ENCODE measurements at places on chromosomes 5 and 9.

DNA sequence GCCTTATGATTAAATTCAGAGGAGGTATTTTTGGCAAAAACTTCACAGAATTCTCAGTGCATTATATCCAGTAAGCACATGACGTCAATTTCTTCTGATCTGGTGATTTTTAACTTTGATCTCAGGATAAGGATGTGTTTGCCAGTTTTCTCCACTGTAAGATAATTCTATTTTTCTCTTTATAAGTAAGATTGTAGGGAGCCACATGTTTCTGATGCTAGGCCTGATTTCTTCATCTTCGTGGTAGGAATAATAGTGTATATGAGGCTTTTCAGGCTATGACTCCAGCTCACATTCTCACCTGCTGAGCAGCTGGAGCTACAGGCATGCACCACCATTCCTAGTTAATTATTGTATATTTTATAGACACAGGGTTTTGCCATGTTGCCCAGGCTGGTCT is 32.1 kb upstream of the LMNB1 start:
- no peak overlapping the region for H3K4me3 ChIP-seq
- H3K4me1 ChIP-seq, result peaks cover 16% of the 10 kb centered on the region
- no peak overlapping the region for H3K27ac ChIP-seq
- no peak for DNase-seq
- no peaks in the 10 kb centered on the region for H3K36me3 ChIP-seq

DNA sequence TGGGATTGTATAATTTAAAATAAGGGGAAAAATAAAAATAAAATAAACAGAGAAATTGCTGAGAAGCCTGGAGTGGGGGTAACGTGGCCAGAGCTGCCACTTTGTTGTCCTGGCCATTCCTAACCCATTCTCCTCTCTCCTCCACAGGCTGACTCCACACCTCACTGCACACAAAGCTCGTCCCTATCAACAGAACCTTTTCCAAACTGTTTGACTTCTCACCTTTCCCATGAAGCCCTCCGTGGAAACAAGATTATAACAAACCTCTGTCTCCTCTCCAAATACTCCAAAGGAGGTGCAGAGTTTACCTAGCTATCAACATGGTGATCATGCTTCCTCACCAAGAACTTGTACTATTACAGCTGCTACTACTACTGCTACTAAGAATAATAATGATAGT is 151.1 kb downstream of the GLIS3 start:
- H3K4me3 ChIP-seq, result no peak overlapping the region
- H3K36me3 ChIP-seq, result no peaks in the 10 kb centered on the region
- DNase-seq, result no peak
- no peak overlapping the region for H3K27ac ChIP-seq
- no peaks in the 10 kb centered on the region for H3K27me3 ChIP-seq

DNA sequence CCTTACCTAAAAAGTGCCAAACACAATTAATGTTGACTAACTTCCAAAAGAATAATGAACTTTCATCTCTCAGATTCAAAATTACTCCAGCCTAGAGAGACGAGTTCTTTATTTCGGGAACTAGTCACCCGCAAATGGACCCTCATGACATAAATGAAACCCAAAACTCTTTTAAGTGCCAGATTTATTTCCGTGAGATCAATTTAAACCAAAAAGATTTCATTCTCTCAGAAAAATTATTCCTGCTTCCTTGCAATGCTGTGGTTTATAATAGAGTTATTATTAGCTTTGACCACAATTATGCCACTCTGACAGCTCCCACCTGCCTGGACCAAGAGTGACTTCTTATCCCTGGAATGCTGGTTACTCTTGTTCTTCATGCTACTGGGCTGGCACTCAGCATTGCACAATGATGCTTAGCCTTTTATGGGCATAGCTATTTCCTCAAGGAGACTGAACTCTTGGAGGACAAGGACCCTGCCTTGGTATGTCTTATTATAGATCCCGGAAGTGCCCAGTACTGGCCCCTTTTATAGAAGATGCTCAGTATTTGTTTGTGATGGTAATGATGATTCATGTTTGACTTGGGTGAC is 183.5 kb downstream of the SNX18 start:
- no peak for DNase-seq
- no peak overlapping the region for H3K27ac ChIP-seq
- peaks cover 3% of the 10 kb centered on the region for H3K27me3 ChIP-seq
- H3K36me3 ChIP-seq, result no peaks in the 10 kb centered on the region
- H3K4me3 ChIP-seq, result no peak overlapping the region
- H3K4me1 ChIP-seq, result no peaks in the 10 kb centered on the region

DNA sequence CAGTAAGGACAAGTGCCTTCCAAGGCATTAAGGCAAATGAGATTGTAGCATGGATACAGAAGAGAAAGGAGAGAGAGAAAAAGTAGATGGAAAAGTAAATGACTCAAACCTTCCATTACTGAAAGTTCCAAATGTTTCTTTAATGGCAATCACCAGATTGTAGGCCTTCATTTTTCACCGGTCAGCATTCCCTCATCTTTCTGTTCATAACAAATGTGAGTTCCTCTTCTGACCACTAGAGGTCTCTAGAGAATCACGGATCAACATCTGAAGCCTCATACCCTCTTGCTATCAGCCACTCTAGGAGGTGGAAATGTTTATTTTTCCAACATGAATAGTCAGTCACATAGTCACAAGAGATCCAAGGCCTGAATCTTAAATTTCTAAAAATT is 73.6 kb upstream of the RPS23 start:
- no peak overlapping the region for H3K27ac ChIP-seq
- H3K4me3 ChIP-seq, result no peak overlapping the region

- no peaks in the 10 kb centered on the region for H3K36me3 ChIP-seq
- H3K27ac ChIP-seq, result no peak overlapping the region
- DNase-seq, result no peak
- H3K4me1 ChIP-seq, result no peaks in the 10 kb centered on the region
- H3K27me3 ChIP-seq, result no peaks in the 10 kb centered on the region
These were observed 765.3 kb upstream of the ADAMTS16 start for GRCh38 chr5:4374866-4375265.

DNA sequence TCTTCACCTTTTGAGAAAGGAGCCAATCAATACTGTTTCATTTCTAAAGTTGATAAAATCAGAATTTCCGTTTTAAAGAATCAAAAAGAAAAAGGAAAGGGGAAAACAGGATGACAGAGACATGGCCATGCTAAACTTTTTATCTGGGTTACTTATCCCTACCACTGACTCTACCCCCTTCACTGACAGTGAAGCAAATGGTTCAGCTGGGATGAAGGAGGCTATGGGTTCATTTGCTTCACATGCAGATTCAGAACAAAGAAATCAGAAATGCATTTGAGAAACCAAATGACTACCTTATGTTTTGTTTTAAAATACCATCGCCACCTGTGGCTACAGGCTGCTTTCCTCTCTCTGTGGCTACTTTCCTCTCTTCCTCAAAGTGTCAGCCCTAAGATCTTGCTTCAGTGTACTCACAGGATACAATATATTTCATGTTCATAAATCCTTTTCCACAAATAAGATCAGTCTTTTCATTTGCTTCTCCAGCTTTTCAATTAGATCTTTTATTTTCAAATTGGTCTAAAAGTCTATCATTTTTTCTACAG is 53.3 kb downstream of the LPAR1 start:
- H3K36me3 ChIP-seq, result no peaks in the 10 kb centered on the region
- DNase-seq, result no peak
- H3K4me1 ChIP-seq, result no peaks in the 10 kb centered on the region

GRCh38 chr9:124264823-124265233 is 7.1 kb downstream of the NEK6 start:
- H3K36me3 ChIP-seq, result peaks cover 22% of the 10 kb centered on the region
- H3K4me3 ChIP-seq, result peak overlapping the region; percentile 61
- H3K27me3 ChIP-seq, result no peaks in the 10 kb centered on the region
- peak; percentile 91 for DNase-seq

DNA sequence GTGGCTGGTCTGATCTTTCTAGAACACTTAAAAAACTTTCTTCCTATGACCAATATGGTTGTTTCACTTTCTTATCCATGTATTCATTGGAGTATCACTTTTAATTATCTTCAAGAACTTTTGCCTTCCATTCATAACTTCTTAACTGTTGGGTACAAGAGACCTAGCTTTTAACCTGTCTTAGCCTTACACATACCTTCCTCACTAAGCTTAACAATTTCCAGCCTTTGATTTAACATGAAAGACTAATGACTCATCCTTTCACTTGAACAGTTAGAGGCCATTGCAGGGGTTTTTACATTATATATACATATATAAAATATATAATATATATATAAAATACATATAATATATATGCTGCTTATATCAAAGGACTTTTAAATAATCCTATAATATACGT is 57.9 kb downstream of the ABHD17B start:
- H3K27me3 ChIP-seq, result no peaks in the 10 kb centered on the region
- H3K36me3 ChIP-seq, result no peaks in the 10 kb centered on the region
- no peak for DNase-seq
- H3K27ac ChIP-seq, result no peak overlapping the region

DNA sequence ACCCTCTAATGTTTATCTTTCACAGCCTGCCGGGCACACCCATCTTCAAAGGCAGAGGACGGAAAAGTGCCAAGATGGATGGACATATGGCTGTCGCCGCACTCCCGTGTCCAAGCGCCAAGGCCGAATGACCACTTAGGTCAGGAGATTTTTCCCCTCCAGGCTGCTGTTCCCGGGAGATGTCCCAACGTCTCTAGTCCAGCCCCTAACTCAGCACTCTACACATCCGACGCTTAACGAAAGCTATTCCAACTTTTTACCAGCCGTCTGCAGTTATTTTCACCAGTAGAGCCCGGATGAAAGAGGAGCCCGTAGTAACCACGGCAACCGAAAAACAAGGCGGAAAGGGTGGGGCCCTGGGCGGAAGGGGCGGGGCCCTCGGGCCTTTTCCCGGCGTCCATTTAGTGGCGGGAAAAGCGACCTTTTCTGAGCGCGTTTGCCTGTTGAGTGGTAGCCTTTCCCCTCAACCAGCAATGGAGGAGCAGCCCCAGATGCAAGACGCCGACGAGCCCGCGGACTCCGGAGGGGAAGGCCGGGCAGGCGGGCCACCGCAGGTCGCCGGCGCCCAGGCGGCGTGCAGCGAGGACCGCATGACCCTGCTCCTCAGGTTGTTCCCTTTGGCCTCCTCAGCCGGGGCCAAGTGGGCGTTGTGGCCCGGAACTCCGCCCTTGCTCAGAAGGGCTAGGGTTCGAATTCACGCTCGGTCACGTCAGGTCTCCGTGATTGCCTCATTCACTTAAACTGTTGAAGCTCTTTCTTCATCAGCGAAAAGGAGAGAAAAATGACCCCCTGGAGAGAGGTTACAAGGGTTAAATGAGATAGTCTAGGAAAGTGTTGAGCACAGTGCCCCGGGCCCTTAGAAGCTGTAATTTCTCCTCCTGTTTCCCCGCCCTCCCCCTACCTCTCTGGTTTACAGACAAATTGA is at the start of gene CENPH:
CENPH (plus strand) TSS at position 422 of the 925 bp plus-strand sequence; CDS start at position 474, 52 bp downstream.
- H3K4me1 ChIP-seq, result peaks cover 5% of the 10 kb centered on the region
- H3K36me3 ChIP-seq, result peaks cover 1% of the 10 kb centered on the region
- H3K27ac ChIP-seq, result peak within 1 kb of the TSS; percentile 85
- H3K27me3 ChIP-seq, result no peaks in the 10 kb centered on the region
- DNase-seq, result peak; percentile 63

GRCh38 chr5:79803007-79803406 is 113.4 kb downstream of the CMYA5 start:
- DNase-seq, result no peak
- H3K4me1 ChIP-seq, result no peaks in the 10 kb centered on the region

- H3K36me3 ChIP-seq, result peaks cover 51% of the 10 kb centered on the region
- peaks cover 4% of the 10 kb centered on the region for H3K4me1 ChIP-seq
- H3K27ac ChIP-seq, result no peak overlapping the region
- H3K27me3 ChIP-seq, result no peaks in the 10 kb centered on the region
- no peak for DNase-seq
These were observed 5.4 kb downstream of the VCP start for GRCh38 chr9:35067056-35067455.

GRCh38 chr5:28281351-28281750 is 1243.0 kb upstream of the CDH9 start:
- DNase-seq, result no peak
- H3K27ac ChIP-seq, result no peak overlapping the region
- H3K4me3 ChIP-seq, result no peak overlapping the region

DNA sequence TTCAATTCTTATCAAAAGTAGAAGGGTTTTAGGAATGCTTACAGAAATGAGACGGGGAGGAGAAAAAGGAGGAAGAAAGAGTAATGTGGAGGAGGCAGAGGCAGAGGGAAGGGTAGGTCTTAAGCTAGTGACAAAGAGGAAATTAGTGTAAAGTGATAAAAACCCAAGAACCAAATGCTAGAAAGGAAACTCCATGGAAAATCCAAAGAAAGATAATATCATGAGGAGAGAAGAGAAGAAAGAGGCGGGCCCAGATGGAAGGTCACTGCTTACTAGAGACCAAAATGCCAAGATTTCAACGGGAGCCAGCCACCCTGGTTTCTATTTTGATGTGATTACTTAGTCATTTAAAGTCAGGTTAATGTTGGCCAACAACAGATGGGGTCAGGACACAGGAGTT is 68.6 kb upstream of the IL12B start:
- no peaks in the 10 kb centered on the region for H3K36me3 ChIP-seq
- no peaks in the 10 kb centered on the region for H3K4me1 ChIP-seq
- no peak overlapping the region for H3K4me3 ChIP-seq
- H3K27me3 ChIP-seq, result no peaks in the 10 kb centered on the region
- no peak for DNase-seq

GRCh38 chr5:59038798-59039295 is 456.0 kb downstream of the RAB3C start:
- H3K4me1 ChIP-seq, result peaks cover 5% of the 10 kb centered on the region
- no peak for DNase-seq
- H3K36me3 ChIP-seq, result no peaks in the 10 kb centered on the region
- peak overlapping the region; percentile 53 for H3K4me3 ChIP-seq
- H3K27ac ChIP-seq, result no peak overlapping the region

DNA sequence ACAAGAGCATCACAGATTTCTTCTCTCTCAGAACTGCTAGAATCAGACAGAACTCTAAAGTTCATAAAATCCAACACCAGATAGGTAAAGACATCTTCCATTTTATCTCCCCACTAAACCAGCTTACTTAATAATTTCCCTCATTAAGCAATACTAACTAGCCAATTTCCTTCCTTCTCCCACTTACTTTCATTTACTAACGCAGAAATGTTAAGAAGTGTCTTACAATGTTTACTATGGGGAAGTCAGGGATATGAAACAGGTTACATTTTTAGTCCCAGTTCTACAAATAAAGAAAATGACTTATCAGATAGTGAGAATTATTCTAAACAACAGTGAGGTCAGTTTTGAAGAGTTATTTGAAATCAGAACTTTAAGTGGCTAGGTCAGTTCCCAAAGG is 236.5 kb downstream of the FBXL17 start:
- H3K27ac ChIP-seq, result no peak overlapping the region
- no peaks in the 10 kb centered on the region for H3K27me3 ChIP-seq
- H3K36me3 ChIP-seq, result no peaks in the 10 kb centered on the region
- no peak overlapping the region for H3K4me3 ChIP-seq

Data from GM12878 (cell line).